ENCODE measurements at places on chromosomes 16 and 17.

DNA sequence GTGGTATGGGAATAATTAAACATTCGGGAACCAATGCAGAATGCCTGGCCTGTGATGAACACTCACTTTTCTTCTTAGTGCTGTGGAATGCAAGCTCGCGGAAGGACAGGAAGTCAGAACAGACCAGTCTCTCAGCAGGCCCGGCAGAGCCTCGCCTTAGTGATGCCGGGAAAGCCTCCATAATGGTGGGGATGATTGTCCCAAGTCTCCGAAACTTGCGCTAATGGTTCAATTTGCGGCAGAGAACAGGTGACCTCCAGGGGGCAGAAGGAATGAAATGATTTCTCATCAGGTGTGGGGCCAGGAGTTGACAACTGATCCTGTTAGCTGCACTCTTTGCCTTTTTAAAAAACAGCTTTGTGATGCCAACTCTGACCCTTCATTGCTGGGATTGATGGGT lies 170.6 kb downstream of the GSG1L start:
- DNase-seq, result no peak

DNA sequence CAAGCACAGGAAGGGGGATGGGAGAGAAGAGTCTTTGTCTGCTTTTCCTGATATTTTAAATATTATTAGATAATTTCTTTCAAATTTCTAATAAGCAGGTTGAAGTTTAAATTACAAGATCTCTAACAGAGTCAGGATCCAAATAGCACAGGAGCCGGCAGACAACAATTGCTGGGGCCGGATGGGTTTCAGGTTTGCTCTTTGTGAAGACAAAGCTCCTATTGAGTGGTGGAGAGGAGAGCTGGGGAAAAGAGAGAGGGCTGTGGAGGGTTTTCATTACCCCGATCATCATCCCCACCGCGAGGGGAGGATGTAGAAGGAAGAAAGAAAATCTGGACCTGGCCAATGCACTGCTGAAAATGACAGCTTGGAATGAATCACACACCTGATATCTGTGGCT lies 197.3 kb downstream of the SOX9 start:
- DNase-seq, result no peak

- DNase-seq, result no peak
These were observed 137.3 kb upstream of the CIBAR2 start for GRCh38 chr16:85249418-85250146.

GRCh38 chr17:56577190-56577842 lies 16.2 kb upstream of the NOG start:
- DNase-seq, result no peak

- no peak for DNase-seq
These were observed 44.5 kb upstream of the MLYCD start for GRCh38 chr16:83854420-83854819.
